ENCODE measurements at places on chromosomes 3 and 15.
A peak's percentile ranks its signal among the peaks of the same experiment; 100 is the strongest.

GRCh38 chr3:151168269-151169094 is 34.5 kb downstream of the GPR171 start:
- peak; percentile 85 for DNase-seq

DNA sequence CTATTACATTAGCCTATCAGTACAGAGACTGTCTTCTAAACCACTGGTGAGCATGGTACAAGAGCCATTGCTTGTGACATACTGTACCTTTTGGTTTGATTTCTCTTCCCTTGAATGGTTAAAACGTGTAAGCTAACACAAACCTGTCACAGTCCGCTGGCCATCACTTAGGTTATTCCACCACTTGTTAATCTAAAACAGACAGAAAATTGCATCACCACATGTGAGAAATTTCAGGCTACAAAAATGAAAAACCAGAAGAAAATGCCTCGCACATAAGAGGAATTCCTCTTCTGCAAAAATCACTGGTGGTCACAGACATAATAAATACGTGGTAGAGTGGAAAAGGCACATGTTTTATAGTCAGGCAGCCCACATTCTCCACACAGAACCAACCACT is 22.1 kb downstream of the PARL start:
- DNase-seq: no peak

DNA sequence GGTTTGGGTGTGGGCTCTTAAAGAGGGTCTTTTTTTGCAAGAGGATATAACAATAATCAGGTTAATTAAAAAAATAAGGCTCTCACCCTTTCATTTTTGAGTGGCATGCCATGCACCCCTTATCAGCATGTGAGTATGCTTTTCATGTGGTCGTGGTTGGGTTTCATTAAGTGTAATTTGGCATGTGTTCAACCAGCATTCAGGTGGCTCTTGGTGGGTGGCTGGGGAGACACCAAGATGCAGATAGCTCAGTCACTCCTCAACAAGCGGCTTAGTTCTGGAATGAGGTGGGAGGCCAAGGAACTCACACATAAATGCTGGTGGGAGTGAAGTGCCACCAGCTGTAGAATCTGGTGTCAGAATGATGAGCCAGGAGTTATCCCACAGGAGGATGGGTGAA is 66.8 kb downstream of the FLNB start:
- DNase-seq: peak; percentile 6

DNA sequence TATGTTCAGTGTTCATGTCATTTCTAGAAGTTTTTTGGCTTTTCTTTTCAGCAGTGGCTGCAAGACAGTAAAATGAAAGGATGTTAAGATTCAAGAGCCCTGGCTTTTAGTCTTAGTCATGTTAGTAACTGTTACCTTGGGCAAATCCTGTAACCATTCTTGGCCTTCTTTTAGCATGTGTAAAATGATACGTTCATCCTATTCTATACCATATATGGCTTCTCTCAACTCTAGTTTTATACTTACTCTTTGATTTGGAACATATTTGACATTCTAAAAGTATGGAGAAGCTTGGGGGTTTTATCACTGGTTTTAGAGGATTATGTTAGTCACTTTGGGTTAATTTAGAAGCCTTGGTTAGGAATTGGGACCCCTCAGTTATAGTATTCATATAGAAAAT is 20.1 kb downstream of the GTF2E1 start:
- DNase-seq: no peak

GRCh38 chr3:124557433-124558232 is 172.6 kb upstream of the UMPS start:
- DNase-seq: no peak

GRCh38 chr15:38424101-38424552 is 29.8 kb upstream of the FAM98B start:
- DNase-seq: no peak

GRCh38 chr3:129622226-129622874 is 15.9 kb upstream of the PLXND1 start:
- no peak for DNase-seq

DNA sequence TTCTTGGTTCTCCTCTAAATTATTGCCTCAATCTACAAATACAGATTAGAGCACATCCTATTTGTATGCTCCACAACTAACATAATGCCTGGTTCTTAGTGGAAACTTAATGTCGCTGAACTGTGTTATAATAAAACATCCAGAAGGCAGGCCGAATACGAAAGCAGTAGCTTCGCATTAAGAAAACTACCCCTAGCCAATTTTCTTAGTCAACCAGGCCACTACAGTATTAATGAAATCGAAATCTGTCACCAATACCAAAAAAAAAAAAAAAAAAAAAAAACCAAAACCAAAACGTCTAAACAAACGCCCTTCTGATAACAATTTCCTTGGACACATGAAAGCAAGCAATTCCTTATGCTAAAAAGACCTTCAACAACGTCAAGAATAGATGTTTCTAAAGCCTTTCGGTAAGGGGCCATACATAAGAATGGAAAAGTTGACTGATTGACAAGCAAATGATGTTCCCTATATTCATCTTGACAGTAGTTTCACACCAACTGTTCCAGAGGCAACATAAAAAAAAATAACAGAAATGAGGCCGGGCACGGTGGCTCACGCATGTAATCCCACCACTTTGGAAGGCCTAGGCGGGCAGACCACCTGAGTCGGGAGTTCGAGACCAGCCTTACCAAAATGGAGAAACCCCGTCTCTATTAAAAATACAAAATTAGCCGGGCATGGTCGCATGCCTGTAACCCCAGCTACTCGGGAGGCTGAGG is 1.3 kb downstream of the DENND6A start:
- DNase-seq: peak; percentile 2

GRCh38 chr15:66411190-66411589 is 24.5 kb downstream of the MAP2K1 start:
- no peak for DNase-seq

DNA sequence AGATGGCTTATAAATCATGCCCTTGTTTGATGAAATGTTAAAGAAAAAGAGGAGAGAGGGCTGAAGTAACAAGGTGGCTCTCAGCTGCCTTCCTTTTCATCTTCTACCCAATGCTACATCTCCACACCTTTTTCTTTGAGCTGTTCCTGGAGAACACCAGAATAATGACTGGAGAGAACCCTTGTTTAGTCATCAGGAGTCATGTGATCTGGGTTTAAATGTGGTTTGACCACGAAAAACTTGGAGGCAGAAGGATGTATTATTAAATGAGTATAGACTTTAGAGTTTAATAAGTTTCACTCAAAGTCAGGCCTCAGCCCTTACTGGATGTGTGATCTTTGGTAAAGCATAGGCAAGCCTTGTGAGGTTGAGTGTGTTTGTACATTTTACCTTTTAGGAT is 230.3 kb upstream of the TBL1XR1 start:
- DNase-seq: no peak

DNA sequence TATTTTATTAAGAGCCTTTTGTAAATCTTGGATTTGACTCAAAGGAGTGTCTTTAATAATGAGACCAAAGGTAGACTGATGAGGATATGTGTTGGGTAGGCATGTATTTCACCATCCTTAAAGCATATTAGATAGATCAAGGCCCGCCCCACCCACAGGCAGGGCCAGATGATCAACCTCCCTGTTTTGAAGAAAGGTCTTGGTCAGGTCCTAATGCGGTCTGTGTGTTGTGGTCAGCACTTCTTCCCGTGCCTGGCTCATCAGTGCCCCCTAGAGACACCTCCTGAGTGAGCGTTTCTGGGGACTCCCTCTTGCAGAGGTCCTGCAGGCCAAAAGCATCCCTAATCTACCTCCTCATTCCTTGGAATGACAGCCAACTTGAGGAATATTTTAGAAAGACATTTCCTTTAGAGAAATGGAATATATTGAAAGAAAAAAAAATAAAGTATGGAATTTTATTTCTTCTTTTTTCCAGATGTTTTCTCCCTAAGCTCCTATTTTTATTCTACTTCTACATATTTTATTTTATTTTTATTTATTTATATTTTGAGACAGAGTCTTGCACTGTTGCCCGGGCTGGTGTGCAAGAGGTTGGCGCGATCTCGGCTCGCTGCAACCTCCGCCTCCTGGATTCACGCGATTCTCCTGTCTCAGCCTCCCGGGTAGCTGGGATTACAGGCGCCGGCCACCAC is 6.0 kb downstream of the TM4SF4 start:
- DNase-seq: peak; percentile 14

DNA sequence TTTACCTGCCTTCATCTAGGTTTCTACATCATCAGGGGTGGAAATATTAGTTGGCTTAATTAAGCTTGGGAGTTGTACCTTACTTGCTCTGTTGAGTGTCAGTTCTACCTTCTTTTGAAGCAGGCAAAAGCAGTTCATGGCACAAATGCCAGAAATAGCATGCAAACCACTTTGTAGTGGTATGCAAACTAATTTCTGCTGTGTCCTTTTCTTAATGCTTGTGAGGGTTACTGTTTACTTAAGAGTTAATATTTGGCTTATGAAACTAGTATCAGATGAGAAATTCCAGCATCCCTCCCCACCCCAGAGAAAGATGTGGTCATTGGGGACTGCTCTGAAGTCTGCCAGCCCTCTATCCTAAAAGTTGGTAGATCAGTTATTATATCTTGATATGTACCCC is 7.1 kb downstream of the ATP2C1 start:
- DNase-seq: no peak

- DNase-seq: no peak
Observed at GRCh38 chr3:185280572-185281365, 26.9 kb upstream of the EHHADH start.

GRCh38 chr15:40348474-40348870 is 2.4 kb upstream of the PHGR1 start:
- no peak for DNase-seq

DNA sequence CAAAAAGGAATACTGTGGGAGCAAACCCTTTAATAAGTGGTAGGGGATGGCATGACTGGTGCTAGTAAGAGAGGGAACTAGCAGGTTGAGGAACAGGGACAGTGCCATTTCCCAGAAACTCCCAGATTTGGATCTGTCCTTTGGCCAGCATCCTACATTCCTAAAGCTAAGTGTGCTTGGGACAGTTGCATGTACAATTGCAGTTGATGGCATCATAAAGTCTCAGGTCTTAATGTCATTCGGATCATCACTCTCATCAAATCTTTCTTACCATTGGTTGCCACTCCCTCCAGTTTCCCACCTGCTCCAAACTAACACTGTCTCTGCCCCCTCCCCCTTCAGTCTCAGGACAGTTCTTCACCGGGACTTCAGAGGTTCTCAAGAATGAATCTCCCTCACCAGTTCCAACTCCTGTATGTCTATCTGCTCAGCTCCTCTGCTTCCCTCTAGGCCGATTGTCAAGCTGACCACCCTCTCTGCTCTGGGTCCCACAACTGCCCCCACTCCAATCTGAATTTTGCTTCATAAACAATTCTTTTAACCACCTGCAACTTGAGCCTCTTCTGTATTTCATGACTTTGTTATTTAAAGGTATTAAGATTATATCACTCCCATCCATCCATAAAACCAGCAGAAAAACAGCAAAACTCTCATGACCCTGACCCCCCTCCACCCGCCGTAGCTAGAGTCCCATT is 260.8 kb downstream of the CGGBP1 start:
- no peak for DNase-seq

- no peak for DNase-seq
Observed at GRCh38 chr3:168964736-168965135, 698.8 kb downstream of the MECOM start.

DNA sequence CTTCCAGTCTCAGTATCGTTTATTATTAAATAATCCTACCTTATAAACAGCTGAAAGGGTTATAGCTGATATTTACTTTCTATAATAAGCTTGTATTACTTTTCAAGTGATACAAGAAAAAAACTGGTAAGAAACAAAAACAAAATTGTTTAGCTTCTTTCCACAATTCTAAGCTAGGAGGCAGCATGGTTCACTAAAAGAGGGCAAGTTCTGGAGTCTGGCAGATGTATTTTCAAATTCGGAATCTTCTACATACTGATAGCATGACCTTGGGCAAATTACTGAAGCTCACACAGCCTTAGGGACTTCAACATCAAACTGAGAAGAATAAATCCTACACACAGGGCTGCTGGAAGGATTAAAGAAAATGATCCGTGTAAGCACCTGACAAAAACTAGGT is 15.4 kb downstream of the C15orf62 start:
- DNase-seq: no peak

GRCh38 chr3:69665026-69665737 is 74.1 kb upstream of the MITF start:
- DNase-seq: no peak

DNA sequence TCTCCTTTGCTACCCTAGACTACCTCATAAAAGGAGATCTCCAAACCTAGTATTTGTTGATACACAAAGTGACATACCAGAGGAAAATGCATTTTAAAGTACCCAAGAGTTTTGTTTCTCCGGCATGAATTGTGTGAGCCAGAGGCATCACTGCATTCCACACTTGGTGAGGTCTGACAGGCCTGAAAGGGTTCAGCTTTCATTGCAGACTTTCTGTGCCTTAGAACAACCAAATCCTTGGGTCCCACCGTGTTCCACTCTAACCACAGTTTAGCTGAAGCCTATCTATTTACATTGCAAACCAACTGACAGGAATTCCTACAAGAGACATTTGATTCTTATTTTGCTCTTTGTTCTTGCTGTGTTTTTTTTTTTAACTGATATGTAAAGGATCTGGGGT is 21.0 kb upstream of the EID1 start:
- no peak for DNase-seq

DNA sequence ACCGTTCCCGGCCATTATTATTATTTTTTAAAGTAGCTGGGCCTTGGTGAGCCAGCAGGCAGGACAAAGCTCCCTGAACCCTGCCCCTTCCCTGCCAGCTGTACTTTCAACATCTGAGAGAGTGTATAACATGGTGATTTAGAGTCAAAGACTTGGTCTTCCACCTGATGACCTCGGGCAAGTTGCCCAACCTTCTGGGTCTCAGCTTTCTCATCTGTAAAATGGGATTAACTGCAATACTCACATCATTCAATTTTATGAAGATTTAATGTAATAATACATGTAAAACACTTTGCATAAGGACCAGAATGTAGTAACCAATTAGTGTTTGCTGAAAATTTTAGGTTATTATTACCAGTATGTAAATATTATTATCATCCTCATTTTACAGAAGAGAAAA is 11.9 kb upstream of the TRH start:
- DNase-seq: no peak

GRCh38 chr3:184726497-184726896 is 14.6 kb upstream of the MAGEF1 start:
- DNase-seq: no peak

DNA sequence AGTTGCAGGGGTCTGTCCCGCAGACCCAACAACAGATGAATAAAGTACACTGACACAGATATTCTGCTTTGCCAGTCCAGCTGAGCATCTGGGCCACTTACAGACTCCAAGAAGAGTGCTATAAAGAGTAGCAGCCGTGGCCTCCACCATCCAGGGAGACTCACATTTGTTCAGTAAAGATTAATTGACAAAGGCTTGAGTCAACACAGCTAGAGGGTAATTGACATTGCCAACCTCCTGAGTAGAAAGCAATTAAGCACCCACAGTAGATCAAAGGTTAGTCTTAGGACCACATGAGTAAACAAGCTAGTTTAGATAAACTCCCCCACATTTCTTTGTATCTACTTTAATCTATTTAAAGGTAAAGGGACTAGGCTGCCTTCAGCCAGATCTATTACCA is 16.3 kb upstream of the CRTC3 start:
- no peak for DNase-seq
